ENCODE measurements at places on chromosomes 4 and X.

GRCh38 chr4:2515830-2516550, 20.5 kb upstream of the FAM193A start:
- DNase-seq = no peak

- no peak for DNase-seq
Measured at GRCh38 chr4:146124023-146124680, 51.4 kb upstream of the LSM6 start.

DNA sequence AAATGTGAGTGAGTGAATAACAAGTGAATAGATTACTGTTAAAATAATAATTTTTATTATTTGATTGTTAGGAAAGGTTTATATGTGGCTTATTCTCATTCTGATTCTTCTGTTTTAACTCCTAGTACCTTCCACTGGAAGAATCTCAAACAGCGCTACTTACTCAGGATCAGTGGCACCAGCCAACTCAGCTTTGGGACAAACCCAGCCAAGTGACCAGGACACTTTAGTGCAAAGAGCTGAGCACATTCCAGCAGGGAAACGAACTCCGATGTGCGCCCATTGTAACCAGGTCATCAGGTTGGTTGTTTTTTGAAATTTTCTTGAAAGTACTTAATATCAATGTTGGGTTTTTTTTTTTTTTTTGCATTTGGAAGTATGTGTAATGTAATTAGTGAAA, 117.6 kb upstream of the BMPR1B start:
- no peak for DNase-seq

DNA sequence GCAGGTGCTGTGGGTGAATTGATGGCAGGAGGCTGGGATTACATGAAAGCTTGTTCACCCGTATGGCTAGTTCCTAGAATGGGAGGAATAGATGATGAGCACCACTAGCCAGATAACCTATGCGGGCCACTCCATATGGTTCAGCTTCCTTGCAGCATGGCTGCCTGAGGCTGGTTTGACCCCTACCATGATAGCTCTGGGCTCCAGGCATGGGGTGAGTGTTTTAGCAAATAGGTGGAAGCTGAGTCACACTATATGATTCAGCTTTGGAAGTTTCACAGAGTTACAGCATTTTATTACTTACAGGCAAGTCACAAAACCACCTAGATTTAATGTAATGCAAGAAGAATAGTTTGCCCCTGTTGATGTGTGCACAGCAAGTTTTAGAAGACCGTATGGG, 603.2 kb downstream of the STIM2 start:
- no peak for DNase-seq

DNA sequence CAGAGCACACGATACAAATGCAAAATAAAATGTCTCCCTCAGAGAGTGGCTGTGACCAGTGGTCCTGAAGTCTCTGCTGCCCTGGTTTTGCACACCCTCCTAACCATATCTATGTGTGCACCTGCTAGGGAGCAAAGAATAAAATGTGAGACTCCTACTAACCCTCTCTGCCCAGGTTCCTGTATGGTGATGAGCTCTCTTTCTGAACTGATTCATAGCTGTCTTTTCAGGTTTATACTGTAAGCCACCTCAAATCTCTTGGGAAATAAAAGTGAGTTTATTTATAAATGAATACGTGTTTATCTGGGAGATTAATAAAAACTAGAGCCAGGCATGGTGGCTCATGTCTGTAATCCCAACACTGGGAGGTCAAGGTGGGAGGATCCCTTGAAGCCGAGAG, 126.0 kb upstream of the RBPJ start:
- DNase-seq = no peak
